Mucosa of descending colon (tissue), 3 donors: ENCODE measurements at places on chromosomes 2 and 18.

- DNase-seq = no peak
Observed at GRCh38 chr2:145860083-145860482, 1340.2 kb upstream of the ZEB2 start.

DNA sequence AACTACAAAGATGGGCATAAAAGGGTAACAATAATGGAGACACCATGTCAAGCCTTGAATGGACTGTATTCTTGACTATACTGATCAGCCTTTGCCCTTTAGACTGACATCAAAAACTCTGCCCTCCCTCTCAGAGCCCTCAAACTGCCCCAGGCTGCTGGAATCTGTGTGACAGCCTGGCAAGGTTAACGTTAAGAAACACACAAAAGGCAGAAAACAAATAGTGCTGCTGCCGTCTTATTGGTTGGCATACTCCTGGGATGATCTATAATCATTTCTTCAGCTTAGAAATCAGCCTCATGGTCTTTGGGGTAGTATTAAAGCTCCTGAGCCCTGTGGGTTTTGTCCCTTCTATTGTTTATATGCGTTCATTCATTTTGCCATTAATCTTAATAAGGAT lies 338.0 kb downstream of the DCC start:
- DNase-seq = no peak

DNA sequence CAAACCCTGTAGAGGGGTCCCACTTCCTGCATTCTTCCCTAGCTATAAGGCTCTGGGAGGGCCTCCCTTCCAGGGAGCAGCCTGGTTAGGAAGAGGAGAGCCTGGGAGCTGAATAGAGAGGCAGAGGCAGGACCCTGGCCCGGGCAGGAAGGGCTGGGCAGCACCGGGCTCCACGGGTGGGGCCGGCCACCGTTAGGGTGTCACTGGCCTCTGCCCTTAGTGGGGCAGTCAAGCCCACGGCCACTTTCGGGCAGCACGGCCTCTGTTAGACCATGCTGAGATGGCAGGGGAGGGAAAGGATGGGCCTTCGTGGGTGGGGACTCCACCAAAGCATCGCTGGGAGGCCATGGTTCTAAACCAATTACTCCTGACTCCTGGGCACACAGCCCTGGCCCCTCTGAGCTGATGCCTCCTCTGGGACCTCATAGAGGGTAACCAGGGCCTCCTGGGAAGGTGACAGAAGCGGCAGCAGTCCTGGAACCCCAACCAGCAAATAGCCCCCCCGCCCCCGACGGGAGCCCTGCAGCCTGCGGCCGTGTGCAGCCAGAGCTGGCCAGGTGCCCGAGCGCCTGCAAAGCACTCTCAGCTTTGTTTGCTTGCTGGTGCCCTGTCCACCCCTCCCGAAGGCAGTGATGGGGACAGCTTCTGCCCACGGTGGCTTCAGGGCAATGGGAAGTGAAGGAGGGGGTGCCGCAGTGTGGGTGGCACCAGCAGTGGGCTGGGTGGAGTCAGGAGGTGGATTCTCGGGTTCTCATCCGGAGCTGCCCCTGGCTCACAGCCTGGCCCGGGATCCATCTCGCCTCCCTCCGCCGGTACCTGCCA lies 16.3 kb upstream of the HPCAL1 start:
- DNase-seq = no peak

- DNase-seq = peak; percentile 86
Observed at GRCh38 chr2:46942143-46942526, 26.5 kb upstream of the MCFD2 start.

- DNase-seq = no peak
Observed at GRCh38 chr18:49847524-49847923, 34.2 kb upstream of the ACAA2 start.

DNA sequence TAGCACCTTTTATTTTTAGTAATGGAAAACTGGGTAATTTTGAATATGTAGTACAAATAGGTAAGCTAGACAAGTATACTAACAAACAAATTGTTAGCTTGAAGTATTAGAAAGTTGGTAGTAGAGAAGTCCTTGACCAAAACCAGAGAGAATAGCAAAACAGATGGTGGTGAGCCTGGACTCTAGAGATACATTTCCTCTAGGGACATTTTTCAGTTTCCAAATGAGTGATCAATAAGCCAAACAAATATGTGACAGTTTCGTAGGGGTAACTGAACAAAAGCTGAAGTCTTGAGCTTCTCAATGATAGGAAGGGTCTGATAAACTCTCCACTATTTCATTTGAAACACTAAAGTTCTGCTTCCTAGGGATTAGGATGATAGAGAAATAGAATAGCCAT lies 692.0 kb upstream of the FAM98A start:
- no peak for DNase-seq

DNA sequence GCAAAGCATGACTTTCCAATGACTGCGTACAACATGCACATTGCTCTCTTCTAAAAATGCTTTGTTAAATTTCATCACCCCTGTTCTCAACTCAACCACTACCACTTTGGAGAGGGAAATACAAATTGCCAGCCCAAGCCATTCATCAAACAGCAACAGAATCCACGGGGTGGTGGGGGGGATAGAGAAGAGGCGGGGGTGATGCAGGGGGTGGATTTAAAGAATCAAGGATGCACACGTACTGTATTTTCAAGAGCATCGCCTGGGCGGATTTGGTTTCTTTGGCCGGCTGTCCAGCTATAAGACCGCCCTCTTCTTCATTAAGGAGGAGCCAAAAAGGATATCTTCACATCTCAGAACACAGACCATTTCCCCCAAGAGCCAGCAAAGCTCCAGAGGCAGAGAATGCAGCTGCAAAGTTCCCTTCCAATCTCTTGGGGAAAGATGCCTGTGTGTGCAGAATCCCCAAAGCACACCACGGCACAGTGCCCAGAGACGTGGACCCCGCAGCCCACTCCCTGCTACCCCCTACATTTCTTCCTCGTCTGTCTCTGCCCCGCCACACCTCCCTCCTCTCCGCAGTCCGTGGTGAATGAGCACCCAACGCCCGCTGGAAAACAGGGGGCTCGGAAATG lies 977 bp downstream of the SLC8A1 start:
- DNase-seq = no peak

- DNase-seq = no peak
Observed at GRCh38 chr18:70385474-70385873, 96.6 kb downstream of the SOCS6 start.

- no peak for DNase-seq
Observed at GRCh38 chr2:96137321-96138178, 752 bp downstream of the ASTL start.

GRCh38 chr18:70072678-70073077 lies 125.0 kb upstream of the CD226 start:
- DNase-seq = no peak

DNA sequence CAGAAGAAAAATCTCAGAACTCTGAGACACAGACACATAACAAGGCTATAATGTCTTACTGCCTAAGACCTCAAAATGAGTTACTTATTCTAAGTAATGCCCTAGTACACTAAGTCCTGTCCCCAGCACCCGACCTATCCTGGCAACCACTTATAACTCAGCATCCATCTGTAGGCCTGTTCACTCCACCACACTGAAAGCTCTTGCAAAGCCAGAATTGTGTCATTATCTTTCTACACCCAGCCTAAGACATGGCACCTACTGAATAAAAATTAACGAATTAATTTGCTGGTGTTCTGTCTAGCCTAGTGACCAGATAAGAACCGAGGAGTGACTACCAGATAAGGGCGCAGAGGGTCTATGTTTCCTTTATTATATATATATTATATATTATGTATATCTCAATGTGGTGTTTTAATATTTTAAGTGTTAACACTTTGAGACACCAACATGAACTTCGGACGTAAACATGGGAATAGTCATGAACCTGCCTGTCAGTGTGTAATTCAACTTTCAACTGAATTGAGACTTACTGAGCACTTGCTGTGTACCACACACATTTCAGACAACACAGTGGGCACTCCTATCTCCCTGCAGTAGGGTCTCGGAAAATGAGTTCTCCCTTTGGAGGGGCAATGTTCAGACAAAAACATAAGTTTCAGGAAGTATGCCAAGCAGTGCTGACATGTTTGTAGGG lies 27.7 kb downstream of the TMEM131 start:
- DNase-seq = no peak

GRCh38 chr18:14117606-14118005 lies 14.6 kb downstream of the ZNF519 start:
- DNase-seq = no peak

DNA sequence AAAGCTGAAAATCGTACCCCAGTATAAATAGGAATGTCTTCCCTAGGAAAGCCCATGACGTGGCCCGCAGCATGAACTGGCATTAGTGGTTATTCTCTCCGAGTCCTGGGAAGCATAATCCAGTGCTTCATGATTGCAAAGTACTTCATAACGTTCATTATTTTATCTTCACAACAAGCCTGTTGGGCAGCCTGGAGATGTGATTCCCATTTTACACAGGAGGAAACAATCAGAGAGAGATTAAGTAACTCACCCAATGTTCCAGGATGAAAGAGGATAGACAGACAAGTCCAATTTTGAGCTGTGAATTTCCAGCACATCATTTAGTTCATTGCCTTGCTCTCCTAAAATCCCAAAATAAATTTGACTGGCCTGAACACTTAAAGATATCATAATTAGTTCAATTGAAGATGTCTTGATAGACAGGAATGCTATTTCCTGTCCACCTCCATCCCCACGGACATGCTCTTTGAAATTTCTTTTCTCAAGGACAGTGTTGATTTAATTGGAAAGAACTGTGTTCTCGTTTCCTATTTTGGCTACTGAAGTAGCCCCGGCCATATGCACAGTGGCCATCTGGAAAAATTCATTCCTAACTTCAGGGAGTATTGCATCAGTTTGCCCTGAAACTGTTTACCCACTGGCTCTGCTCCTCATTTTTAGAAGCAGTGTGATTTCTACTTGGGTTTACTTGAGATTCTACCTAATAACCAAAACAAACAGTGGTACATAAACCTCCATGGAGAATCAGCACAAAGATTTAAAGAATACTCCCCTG lies 93.9 kb downstream of the VWC2L start:
- no peak for DNase-seq

GRCh38 chr2:191629001-191629453 lies 48.9 kb upstream of the NABP1 start:
- no peak for DNase-seq

- no peak for DNase-seq
Observed at GRCh38 chr2:238777369-238778067, 70.4 kb upstream of the TWIST2 start.

- DNase-seq = no peak
Observed at GRCh38 chr2:227617316-227618230, at the start of gene SCYGR4. TSS of gene SCYGR4 (plus strand) at chr2:227617498. CDS start at chr2:227617498, 0 bp downstream.

DNA sequence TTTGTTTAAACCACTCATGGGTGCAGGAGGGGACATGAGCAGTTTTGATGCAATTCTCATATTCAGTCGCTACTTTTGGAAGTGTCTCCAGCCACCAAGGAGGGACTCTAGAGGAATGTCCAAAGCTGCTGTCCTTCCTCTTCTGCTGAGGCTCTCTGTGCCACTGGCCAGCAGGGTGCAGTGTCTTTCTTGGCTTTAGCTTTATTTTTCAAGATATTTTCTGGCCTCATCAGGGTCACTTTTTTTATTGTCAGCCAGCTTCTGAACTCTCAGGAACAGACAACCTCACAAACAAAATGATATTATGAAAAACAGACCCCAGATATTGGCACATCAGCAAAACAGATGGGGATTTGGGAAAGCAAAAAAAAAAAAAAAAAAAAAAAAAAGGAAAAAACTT lies 289.3 kb upstream of the ZSWIM2 start:
- DNase-seq = peak; percentile 54

DNA sequence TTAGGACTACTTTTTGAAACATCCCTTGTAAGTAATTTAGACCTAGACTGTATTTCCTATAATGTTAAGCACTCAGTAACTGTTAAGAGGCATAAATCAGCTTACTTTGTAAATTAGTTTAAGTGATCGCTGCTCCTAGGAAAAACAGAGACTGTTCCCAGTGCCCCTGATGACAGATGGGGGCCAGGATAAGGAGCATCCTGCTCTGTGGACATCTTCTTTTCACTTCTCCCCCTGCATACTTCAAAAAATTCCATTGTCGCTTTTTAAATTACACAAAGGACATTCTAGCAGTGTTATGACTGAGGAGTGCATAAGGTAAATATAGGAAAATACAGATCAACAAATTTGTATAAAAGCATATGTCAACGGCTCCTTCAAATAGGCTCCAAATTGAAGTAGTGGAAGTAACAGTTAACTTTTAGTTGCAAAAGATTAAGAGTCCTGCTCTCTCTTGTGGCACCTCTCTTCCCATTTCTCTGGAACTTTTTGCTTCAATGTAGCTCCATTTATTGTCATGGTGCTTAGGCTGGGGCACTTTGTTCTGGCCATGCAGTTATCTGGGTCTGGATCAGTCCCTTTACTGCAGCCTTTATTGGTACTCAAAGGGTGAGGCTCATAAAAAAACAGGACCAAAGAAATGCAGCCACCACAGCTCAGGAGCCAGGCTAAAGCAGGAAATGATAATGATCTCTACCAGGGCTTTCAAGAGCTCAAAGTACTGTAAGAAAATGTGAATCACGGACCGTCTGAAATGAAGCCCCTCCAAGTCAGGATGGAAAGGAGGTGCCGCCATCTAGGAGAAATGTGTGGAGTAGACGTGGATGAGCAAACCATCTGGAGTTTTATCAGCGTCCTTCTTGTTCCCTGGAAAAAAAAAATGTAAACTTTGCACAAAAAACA lies 162.1 kb upstream of the ZNF516 start:
- DNase-seq = no peak

DNA sequence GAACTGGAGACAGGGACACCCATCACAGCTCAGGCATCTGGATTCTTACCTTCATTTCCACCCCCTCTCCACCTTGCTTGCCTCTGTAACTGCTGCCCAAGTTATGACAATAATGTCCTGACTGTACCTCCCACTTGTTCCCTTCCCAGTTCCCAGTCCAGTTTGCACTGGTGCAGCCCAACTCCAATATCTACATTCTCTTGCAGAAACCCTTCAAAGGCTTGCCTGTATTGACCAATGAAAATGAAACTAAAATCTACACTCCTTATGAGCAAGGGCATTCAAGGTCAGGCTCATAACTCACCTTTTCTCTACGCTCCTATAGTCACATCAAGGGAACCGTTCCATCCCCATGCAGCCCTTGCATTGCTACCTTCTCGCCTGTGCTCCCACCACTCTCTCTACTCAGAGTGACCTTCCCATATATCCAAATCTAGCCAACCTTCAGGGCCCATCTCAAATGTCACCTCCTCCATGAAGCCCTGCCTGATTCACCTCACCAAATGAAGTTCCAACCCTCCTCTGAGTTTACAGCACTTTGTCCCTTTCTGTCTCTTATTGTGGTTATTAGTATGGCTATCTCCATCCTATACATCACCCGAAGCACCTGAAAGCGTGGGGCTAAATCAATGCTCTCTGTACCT lies 219.0 kb downstream of the ALPK2 start:
- DNase-seq = no peak

DNA sequence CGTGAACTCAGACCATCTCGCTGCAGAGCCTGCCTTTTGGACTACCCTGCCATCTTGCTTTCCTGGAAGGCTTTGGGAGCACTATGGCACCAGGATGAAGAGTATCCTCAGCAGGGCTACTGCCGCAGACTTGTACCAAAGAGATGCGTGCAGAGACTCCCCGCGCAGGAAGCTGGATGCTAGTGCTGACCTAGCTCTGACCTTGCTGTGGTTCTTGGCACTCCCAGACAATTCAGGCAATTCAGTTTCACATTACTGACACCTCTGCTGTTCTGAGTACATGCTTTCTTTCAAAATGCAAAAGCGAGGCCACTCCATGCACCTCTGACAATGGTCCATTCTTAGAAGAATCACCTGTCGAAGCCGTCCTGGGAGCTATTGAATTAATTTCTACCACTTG lies 251.5 kb upstream of the MEX3C start:
- DNase-seq = no peak
